Lung microvascular endothelial cell (primary cell): ENCODE measurements at places on chromosomes 1 and 21. TPM values are rescaled to one million over a fixed set of nuclear protein-coding genes. Genes with fewer than 3 reads are reported as not detected.

LIN28A gene
- not detected in 2 replicates for total RNA-seq

TBX19 gene
- total RNA-seq, result 0.22 and 0.60 TPM in 2 replicates

DMRTA2 gene
- total RNA-seq, result not detected in 2 replicates

PDC gene
- total RNA-seq, result not detected in 2 replicates

SPTA1 gene
- total RNA-seq, result 0.40 and 0.87 TPM in 2 replicates

B3GALT5 gene
- total RNA-seq, result not detected in 2 replicates

CD101 gene
- total RNA-seq, result under 0.01 and 0.44 TPM in 2 replicates

PRRX1 gene
- total RNA-seq, result under 0.01 and 0.65 TPM in 2 replicates

CD160 gene
- total RNA-seq, result not detected in 2 replicates

TMCO1 gene
- 35.7 and 48.0 TPM in 2 replicates for total RNA-seq

TRPM2 gene
- 0.22 and 0.40 TPM in 2 replicates for total RNA-seq

CLCA1 gene
- total RNA-seq, result not detected in 2 replicates

LGR6 gene
- total RNA-seq, result not detected in 2 replicates

HMCN1 gene
- 4.4 and 13.3 TPM in 2 replicates for total RNA-seq

ANXA9 gene
- total RNA-seq, result not detected in 2 replicates

NR1I3 gene
- total RNA-seq, result not detected in 2 replicates
